Activated CD8-positive, alpha-beta memory T cell treated with anti-CD3 and anti-CD28 coated beads for 36 hours (primary cell): ENCODE measurements at places on chromosomes 16 and 17. TPM values are rescaled to one million over a fixed set of nuclear protein-coding genes. Genes with fewer than 3 reads are reported as not detected.

The NPIPB8 gene
- total RNA-seq = 1.1 TPM

The CBX2 gene
- total RNA-seq = 3.8 TPM

The CHD9NB gene
- total RNA-seq = 0.32 TPM

The PRSS27 gene
- 1.3 TPM for total RNA-seq

The CX3CL1 gene
- 0.04 TPM for total RNA-seq

The RNF227 gene
- total RNA-seq = 4.5 TPM

The SP6 gene
- total RNA-seq = 0.08 TPM

The CCL23 gene
- 0.36 TPM for total RNA-seq

The KRTAP3-2 gene
- not detected for total RNA-seq

The DNASE1L2 gene
- total RNA-seq = 1.3 TPM

The RTN4RL1 gene
- 1.5 TPM for total RNA-seq
